ENCODE measurements at places on chromosomes 12 and 14.

DNA sequence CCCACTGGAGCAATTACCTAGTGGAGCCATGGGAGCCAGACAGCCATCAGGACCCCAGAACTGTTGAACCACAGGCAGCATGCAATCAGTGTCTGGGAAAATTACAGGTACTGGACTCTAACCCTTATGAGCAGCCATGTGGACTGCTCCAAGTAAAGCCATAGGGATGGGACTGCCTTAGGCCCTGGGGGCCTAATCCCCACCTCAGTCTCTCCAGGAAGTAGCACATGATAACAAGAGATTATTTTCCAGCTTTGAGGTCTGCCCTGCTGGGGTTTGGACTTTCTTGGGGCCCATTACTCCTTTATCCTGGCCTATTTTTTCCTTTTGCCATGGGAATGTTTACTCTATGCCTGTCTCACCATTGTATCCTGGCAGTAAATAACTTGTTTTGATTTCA lies 226.8 kb downstream of the AEBP2 start:
- DNase-seq, result no peak

GRCh38 chr14:77562681-77563080 lies 53.8 kb downstream of the SPTLC2 start:
- no peak for DNase-seq

DNA sequence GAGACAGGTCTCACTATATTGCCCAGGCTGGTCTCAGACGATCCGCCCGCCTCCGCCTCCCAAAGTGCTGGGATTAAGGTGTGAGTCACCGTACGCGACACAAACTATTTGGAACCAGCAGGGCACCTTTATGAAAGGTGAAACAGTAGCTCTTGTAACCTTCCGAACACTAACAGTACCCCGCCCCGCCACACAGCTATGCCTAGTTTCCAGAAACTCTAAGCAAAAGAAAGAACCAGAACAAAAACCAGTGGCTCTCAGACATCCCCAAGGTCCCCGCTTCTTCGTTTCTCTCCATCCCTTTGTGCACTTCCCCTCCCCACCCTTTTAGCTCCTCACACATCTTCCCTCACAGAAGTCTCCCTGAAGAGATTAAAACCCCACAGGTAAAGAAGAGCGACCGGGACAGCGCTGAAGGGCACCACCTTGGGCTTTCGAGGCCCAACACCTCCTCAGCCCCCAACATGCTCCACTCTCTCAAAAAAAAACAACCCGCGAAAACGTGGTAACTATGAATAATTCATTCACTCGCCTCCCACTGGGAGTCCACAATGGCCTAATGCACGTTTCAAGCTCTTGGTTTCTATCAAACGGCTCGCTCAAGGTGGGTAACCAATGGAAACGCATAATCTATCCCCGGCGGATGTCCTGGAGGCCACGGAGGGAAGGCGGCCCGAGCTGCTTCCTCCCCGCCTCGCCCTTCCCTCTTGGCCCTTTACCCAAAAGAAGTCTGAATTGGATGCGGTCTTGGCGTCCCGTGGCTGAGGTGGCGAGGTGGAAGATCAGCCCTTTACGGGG lies 877 bp downstream of the BAG5 start:
- DNase-seq, result peak; percentile 36

GRCh38 chr12:75011120-75011519 lies 198.5 kb downstream of the KCNC2 start:
- no peak for DNase-seq

GRCh38 chr12:100554608-100555077 lies 18.8 kb upstream of the GAS2L3 start:
- DNase-seq, result peak; percentile 74

- no peak for DNase-seq
Measured at GRCh38 chr12:106245767-106246166, 2.1 kb downstream of the CKAP4 start.

- no peak for DNase-seq
Measured at GRCh38 chr14:105979446-105979845, 453.1 kb downstream of the TMEM121 start.

- no peak for DNase-seq
Measured at GRCh38 chr12:96365604-96366380, 34.4 kb downstream of the CDK17 start.

- DNase-seq, result no peak
Measured at GRCh38 chr14:92785667-92786426, 8.3 kb upstream of the GOLGA5 start.

DNA sequence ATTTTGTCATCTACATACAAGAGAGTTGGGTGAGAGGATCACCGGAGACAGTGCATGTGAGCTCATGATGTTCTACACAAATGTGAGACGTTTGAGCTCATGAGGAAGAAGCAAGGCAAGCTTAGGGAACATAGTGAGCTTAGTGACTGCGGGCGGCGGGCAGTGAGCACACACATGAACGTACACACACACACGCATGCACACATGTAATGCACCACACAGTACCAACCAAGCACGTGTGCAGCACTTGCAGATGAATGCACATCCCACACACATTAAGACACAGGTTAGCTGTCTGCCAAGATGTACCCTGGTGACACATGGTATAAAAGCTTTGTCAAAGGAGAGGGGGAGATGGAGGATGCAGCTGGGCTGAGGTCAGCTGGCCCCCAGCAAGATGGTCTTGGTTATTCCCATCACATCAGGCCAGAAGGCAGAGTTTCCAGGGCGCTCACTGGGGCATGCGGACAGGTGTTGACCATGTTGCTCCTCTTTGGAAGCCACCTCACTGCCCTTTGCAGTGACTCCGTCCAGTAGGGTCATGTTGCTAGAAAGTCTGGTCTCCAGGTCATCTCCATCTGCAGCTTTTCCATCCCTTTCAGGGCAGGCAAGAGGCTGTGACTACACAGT lies 8.7 kb upstream of the CACNA2D4 start:
- no peak for DNase-seq

DNA sequence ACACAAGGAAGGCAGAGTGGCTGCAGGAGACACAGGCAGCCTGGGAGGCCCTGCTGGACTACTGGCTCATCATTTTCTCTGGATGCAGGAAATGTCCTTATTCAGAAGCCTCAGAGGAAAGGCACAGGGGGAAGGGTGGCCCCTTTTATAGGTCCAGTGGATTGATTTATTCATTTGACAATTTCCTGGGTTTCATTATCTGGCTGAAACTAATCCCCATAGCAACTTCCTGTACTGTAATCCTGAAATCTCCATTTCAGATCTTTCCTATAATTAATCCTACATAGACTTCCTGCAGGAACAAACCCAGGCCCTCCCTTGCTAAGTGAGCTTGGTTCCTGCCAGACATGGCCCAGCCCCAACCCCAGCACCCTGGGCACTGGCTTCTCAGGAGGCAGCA lies 23.0 kb downstream of the KRT76 start:
- DNase-seq, result no peak

- no peak for DNase-seq
Measured at GRCh38 chr12:1498199-1498740, 96.1 kb downstream of the FBXL14 start.

GRCh38 chr12:12952036-12952435 lies at the start of gene GPRC5D:
Gene GPRC5D (minus strand): TSS chr12:12952170. CDS start chr12:12950384, 1,786 bp downstream.
- no peak for DNase-seq

GRCh38 chr14:80560800-80561657 lies 349.7 kb upstream of the DIO2 start:
- no peak for DNase-seq

- DNase-seq, result peak; percentile 36
Measured at GRCh38 chr12:50282721-50283228, 545 bp downstream of the LIMA1 start.
